Hematopoietic multipotent progenitor cell treated with erythropoietin and hydrocortisone succinate and interleukin-3 and kit ligand, for 17 days (in vitro differentiated cells): ENCODE measurements at places on chromosomes 3 and 15.
A peak's percentile ranks its signal among the peaks of the same experiment; 100 is the strongest.

GRCh38 chr3:125003369-125003853 lies 52.4 kb downstream of the HEG1 start:
- DNase-seq: no peak

DNA sequence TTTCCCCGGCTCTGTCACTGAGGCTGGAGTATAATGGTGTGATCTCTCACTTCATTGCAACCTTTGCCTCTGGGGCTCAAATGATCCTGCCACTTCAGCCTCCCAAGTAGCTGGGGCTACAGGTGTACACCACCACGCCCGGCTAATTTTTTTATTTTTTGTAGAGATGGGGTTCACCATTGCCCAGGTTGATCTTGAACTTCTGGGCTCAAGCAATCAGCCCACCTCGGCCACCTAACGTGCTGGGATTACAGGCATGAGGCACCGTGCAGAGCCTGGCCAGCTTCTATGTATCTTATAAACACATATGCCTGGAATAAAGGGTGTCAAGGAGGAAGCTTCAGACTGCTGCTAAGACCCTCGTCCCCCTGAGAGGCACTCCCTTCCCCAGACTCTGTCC lies 4.2 kb downstream of the ZNF589 start:
- DNase-seq: no peak

DNA sequence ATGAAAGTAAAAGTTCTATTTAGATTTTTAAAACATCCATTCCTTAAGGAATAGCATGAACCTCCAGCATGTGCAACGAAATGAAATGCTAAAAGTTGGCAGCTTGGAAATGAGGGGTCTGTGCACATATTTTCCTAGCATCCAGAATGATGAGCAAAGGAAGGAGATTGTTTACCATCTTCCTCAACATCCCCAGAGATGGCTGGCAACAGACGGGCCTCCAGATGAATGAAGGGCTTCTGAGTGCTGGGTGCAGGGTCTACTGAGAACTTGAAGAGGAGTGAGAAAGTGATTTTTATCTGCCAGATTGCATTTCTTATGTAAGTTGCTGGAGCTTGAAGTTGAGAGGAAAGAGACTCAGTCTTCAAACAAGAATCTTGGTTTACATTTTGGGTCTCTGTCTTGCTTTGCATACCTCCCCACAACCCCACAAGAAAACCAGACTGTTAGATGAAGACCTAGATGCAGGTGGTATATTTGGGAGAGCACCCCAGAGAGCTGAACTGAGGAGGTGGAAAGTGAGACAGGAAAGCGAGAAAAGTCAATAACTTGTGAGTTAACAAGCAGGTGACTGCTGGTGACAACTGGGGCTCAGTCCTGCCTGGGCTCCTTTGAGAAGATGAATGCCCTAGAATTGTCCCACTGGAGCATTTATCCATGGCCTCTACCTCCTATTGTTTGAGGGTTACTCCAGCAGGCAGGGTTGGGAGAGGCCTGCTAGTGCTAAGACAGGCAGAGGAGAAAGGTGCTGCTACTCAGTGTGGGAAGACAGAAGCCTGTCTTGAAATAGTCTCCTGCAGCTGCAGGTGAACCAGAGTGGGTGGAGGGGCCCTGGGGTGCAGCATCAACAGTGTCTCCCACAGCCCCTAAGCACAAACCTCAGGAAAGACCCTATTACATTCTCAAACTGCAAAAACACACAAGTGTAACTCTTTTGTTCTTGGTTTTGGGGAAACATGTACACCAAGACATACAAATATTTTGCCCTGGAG lies 10.5 kb upstream of the CCK start:
- no peak for DNase-seq

DNA sequence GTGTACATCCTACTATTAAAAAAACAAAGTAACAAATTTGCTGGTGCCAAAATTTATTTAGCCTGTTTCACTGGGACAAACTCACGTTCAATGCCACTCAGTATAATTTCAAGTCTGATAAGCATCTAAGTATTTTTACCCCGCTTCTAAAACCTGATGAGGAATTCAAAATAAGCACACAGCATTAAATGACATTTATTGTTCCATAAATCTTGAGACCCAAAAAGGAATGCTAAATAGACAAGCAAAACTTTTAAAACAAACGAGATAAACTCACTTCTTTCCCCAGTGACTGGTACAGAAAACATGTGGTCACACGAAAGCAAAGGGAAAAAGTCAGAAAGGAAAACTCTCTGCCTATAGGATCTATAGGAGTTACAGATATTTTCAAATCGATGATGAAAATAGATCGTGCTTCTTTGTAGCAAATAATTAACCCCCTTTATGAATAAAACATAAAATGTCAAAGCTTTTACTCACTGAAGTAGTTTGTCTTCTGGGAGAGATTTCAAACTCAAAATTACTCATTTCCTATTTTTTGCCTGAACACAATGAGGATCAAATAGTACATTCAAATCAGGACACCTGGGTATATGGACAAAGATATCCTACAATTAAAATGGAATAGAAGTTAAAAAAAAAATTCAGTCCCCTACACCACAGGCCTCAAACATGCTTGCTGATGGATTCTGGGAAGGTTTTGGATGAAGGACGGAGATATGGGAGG lies 51.7 kb downstream of the UBP1 start:
- no peak for DNase-seq

DNA sequence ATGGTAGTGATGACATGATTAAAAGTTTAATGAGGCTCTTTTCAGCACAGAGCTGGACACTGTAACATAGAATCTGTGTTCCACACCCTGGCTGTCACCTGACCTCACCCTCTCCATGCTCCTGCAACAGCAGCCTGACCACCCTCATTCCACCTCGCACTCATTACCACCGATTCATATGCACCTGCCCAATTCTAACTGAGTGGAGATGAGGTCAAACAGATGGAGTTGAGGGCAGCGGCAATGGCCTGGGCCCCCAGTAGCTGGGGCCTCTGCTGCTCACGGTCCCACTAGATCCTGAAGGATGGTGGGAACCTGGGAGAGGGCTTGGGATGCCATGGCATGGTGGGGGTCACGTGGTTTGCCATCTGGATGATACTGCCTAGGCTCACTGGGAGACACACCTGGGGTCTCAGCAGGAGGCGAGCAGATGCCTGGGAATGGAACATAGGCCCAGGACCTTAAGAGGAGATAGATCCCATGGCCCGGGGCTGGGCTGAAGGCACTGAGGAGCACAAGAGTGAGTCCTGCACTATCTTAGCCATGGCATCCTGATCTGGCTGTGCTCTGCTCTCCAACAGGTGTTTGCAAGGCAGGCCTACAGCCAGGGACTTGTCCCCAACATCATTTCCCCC lies 1.3 kb downstream of the SCN5A start:
- no peak for DNase-seq

DNA sequence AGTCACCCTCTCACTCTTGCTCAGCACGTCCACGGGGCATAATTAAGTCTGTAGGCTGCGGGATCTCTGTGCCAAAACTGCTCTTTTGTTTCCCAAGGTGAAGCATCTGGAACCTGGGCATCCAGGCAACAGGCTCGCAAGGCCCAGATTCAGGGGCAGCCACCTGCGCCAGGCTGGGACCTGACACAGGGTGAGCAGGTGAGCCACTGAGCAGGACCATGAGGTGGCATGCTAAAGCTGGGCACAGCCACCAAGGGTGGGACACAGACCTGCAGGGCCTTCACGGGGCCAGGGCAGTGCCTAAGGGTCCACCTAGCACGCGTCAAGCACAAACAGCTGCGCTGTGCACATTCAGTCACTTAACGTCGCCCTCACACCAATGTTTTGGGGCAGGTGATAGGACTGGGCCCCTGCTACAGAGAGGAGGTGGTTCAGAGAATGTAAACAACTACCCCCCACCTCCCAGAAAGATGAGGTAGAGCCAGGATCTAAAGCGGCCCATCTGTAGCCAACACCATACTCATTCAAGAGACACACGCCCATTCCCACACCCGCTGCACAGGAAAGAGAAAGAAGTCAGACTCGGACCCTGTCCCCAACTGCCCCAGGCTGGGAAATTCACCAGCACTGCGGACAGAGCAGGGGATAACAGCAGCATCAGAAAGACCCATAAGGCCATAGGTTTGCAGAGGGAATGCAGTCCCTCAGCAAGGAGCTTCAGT lies 16.3 kb downstream of the XXYLT1 start:
- no peak for DNase-seq

DNA sequence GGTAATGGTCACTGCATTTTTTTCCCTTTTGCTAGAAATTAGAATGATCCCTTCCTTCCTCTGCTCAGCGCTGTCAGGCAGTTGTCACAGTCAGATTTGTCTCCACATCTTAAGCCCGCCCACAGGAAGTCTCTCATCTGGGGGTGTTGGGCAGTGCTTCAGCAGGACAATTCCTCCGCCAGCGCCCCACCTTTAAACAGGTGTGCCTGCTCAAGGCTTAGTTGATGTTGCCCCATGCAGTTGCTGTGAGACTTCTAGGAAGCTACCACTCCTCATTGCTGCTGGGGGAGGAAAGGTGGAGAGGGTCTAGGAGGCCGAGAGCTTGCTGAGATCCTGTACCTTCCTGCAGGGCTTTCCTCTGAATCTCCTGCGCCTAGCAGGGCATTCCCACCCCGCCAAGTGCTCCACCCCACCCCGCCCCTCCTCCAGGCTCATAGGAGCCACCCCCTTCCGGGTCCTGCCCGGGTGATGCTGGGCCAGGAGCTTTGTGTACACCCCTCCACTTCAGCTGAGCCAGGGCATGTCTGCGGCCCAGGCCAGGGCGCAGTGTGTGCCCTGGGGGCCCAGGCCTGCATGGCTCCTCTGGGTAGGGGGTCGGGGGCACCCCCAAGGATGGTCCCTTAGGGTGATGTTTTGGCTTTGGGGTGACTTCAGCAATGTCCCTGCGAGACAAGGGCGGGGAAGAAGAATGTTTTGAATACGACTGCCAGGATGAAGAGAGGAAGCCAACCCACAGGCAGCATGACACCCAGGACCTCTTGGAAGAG lies 68.7 kb downstream of the TRAK1 start:
- DNase-seq: no peak

DNA sequence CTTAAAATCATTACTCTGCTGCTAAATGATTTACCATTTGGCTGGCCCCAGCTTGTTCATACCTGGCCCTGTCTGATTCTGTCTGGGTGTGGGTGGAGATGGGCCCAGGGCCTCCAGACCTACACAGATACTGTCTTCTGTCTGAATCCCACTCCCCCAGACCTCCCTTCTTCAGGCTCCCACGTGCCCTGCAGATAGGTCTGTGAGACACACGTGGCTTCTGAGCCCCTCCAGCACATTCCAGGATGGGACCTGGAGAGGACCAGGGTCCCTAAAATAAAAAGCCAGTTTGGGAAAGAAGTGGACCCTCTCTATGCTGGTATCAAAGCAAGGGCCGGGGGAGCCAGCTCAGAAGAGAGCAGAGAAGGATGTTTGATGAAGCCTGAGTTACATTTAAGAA lies 14.6 kb upstream of the CEMIP start:
- no peak for DNase-seq

DNA sequence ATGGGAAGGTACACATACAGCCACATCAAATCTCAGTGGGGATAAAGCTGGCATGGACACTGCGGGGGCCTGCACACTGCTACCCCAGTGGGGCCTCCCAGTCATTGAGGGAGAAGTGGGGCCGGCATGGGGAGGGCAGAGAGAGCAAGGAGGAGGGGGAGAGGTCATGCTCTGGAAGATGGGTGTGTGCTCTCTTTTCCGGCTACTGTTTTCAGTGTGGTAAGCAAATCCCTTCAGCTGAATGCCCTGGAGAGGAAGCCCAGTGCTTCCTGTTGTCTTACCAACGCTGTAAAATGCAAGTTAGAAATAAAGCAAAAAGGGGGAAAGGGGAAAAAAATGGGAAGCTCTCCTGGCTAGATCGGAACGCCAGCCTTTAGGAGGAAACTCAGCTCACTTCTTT lies 30.8 kb downstream of the NRROS start:
- no peak for DNase-seq

DNA sequence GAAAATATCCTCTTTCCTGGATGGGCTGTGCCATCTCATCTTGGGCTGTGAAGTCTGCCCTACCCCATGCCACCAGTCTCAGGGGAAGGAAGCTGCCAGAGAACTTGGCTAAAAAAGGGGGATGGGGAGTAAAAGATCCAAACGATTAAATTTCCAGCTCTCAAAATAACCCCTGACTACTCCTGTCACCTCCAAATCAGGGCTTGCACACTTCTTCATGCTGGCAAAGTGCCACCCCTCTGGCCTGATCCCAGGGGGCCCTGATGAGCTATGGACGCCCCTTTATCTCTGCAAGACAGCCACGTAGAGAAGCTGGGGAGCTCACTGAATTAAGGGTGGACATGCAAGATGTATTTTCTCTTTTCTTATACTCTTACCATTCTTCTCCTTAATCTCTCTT lies 1.2 kb upstream of the MLF1 start:
- DNase-seq: no peak

DNA sequence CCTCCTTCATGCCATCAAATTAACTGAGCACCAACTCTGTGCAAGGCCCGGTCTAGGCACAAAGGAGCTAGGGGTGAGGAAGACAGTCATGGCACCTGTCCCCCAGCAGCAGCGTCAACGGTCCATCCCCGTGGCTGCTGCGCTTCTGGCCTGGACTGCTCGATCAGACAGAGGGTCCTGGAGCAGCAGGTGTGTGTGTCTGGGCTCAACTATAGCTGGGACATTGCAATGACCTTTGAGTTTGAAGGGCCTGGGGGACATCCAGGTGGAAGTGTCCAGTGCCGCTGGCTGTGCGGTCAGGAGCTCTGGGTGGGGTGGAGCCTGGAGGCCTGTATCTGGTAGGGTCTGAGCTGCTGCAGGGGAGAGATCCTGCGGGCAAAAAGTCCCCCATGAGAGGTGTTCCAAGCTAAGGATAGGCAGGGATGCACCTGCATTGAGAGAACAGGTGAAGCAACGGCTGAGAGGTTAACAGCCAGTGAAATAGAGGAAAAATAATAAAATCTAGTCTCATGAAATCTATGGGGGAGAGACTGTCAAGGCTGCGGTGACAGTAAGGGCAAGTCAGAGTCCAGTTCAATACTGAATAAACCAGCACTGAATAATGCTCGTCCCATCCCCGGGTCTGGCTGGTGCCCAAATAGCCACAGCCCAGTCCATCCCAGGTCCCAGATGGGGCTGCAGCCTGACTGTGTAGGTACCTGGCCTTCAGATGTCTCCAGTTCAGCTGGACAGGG lies 25.4 kb upstream of the SLC41A3 start:
- DNase-seq: no peak

GRCh38 chr3:119346076-119346496 lies 51.9 kb downstream of the ARHGAP31 start:
- DNase-seq: no peak

- peak; percentile 8 for DNase-seq
Measured at GRCh38 chr15:69164807-69165636, 4.6 kb downstream of the GLCE start.

DNA sequence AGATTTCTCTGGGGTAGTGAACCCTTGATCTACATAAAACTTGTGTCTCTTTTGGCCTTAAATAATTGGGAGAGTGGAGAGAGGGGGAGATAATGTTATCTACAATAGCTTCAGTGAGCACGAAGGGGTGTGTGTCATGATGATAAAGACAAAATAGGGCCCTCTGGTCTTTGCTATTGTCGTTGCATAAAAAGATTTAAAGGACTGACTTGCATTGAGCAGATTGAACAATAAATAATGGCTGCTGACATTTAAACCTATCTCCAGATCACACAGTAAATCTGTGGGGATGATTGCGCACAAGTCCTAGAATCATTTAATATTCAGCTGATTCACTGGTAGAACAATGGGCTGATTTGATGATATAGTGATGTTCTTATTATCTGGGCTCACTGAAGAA lies 71.3 kb upstream of the GAP43 start:
- DNase-seq: no peak
